Smooth muscle cell of the coronary artery (primary cell): ENCODE measurements at places on chromosomes 12 and 14. TPM values are rescaled to one million over a fixed set of nuclear protein-coding genes. Genes with fewer than 3 reads are reported as not detected.

GLIPR1L1 gene
- not detected in 2 replicates for total RNA-seq

RPS6KA5 gene
- 0.59 and 2.6 TPM in 2 replicates for total RNA-seq

LRP1-AS gene
- not detected in 2 replicates for total RNA-seq

ZDHHC22 gene
- not detected in 2 replicates for total RNA-seq

LMNTD1 gene
- 0.23 TPM in 1 of 2 replicates, not detected in the other for total RNA-seq

MRPS35 gene
- 21.9 and 36.5 TPM in 2 replicates for total RNA-seq

KCNC2 gene
- under 0.01 TPM in 1 of 2 replicates, not detected in the other for total RNA-seq

MLH3 gene
- 15.0 and 24.2 TPM in 2 replicates for total RNA-seq

NTF3 gene
- total RNA-seq: 2.6 and 10.8 TPM in 2 replicates

EID3 gene
- total RNA-seq: 3.9 and 9.9 TPM in 2 replicates

TGM1 gene
- 1.6 and 2.5 TPM in 2 replicates for total RNA-seq

STYK1 gene
- total RNA-seq: 0.15 and 0.82 TPM in 2 replicates

CIROP gene
- total RNA-seq: 0.12 TPM in 1 of 2 replicates, not detected in the other

KLRD1 gene
- total RNA-seq: under 0.01 TPM in 2 replicates

MIP gene
- total RNA-seq: not detected in 2 replicates

CLEC4D gene
- total RNA-seq: not detected in 2 replicates

LRRIQ1 gene
- 0.08 TPM in 1 of 2 replicates, not detected in the other for total RNA-seq

SNW1 gene
- total RNA-seq: 32.9 and 42.5 TPM in 2 replicates

UBE3B gene
- 22.1 and 27.6 TPM in 2 replicates for total RNA-seq

ABCD2 gene
- total RNA-seq: under 0.01 and 0.12 TPM in 2 replicates

TSPAN8 gene
- total RNA-seq: 0.35 and 154 TPM in 2 replicates

NANOG gene
- total RNA-seq: not detected in 2 replicates

PZP gene
- total RNA-seq: not detected in 2 replicates

CYP27B1 gene
- total RNA-seq: 0.68 TPM in 1 of 2 replicates, not detected in the other

KDM5A gene
- 41.1 and 49.3 TPM in 2 replicates for total RNA-seq
